Activated B cell treated with CpG ODN at 0.5 μM for 24 hours (primary cell): ENCODE measurements at places on chromosomes 11 and 22.

GRCh38 chr11:64298966-64299846, 952 bp upstream of the CATSPERZ start:
- DNase-seq = peak; percentile 31

DNA sequence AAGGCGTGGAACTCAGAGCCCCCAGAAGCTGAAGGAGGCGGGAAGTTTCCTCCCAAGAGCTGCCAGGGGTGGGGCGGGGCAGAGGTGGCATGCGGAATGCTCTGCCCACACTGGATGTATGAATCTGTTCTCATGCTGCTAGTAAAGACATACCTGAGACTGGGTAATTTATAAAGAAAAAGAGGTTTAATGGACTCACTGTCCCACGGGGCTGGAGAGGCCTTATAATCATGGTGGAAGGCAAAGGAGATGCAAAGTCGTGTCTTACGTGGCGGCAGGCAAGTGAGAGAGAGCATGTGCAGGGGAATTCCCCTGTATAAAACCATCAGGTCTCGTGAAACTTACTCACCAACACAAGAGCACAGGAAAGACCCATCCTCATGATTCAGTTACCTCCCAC, 57.6 kb downstream of the SMIM38 start:
- DNase-seq = peak; percentile 13

DNA sequence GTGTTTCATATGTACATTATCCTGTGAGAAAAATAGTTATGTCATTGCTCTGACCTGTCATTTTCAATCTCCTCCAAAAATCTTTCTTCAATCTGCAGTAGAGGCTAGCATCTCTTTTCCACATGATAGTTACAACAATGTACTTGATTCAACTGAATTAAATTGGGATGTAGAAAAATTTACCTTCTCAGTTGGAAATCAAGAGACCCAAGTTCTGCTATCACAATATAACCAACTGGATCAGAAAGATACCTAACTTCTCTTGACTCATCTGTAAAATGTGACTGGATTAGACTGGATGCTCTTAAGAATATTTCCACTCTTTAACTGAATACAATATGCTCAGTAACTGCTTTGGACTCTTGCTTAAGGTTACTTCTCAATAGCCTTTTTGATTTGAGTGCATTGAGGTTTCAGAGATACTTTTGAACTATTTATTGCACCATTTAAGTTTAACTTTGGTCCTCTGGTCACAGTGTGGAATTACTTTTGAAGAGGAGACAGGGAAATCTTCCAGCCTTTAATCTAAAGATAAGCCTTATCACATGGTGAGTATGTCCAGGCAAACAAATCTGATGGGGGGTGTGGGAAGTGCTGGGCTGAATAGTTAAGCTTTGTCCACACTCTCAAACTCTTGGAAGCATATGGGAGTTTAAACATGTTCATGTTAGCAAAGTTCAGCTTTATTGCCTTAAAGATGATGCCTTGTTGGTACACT, 82.3 kb downstream of the YAP1 start:
- DNase-seq = no peak

DNA sequence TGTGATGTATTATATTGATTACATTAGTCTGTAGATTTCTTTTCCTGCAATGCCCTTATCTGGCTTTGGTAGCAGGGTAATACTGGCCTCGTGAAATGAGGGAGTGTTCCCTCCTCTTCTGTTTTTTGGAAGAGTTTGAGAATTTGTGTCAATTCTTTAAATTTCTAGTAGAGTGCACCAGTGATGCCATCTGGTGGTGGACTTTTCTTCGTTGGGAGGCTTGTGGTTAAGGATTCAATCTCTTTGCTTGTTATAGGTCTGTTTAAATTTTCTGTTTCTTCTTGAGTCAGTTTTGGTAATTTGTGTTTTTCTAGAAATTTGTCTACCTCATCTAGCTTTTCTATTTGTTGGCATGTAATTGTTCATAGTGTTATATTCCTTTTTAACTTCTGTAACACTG, 18.9 kb downstream of the SHANK3 start:
- no peak for DNase-seq

DNA sequence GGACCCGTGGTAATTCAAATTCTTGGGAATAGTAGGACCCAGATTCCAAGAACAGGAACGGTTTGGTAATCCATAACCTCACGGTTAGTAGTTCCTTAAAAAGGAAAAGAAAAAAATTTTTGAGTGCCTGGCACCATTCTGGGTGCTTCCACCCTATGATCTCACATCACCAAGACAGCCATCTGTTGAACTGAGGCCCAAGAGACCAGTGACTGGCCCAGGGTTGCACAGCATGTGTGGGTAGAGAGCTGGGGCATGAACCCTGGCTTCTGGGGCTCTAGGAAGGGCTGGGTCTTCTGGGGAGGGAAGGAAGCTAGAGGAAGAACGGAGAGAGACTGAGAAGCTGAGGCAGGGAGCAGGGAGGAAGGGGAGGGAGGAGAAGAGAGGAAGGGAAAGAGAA, 4.7 kb upstream of the SPI1 start:
- DNase-seq = no peak

DNA sequence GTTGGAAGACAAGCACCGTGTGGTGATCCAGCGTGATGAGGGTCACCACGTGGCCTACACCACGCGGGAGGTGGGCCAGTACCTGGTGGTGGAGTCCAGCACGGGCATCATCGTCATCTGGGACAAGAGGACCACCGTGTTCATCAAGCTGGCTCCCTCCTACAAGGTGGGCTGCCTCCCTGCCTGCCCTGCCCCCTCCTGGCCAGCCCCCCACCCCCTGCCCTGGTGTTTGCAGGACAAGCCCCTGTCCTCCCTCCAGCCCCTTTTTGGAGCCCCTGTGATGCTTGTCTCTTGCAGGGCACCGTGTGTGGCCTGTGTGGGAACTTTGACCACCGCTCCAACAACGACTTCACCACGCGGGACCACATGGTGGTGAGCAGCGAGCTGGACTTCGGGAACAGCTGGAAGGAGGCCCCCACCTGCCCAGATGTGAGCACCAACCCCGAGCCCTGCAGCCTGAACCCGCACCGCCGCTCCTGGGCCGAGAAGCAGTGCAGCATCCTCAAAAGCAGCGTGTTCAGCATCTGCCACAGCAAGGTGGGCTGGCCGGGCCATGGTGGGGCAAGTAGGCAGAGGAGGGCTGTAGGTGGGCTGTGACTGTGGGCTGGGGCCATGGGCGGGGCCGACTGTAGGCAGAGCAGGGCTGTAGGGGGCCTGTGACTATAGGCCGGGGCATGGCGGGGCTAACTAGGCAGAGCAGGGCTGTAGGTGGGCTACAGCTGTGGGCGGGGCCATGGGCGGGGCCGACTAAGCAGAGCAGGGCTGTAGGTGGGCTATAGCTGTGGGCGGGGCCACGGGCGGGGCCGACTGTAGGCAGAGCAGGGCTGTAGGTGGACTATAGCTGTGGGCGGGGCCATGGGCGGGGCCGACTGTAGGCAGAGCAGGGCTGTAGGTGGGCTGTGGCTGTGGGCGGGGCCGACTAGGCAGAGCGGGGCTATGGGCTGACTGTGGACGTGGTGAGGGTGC, 13.6 kb downstream of the MUC2 start:
- DNase-seq = no peak

- no peak for DNase-seq
Measured at GRCh38 chr22:17824457-17824856, 50.2 kb upstream of the BID start.

- DNase-seq = no peak
Measured at GRCh38 chr22:27775758-27776649, 25.6 kb downstream of the MN1 start.

DNA sequence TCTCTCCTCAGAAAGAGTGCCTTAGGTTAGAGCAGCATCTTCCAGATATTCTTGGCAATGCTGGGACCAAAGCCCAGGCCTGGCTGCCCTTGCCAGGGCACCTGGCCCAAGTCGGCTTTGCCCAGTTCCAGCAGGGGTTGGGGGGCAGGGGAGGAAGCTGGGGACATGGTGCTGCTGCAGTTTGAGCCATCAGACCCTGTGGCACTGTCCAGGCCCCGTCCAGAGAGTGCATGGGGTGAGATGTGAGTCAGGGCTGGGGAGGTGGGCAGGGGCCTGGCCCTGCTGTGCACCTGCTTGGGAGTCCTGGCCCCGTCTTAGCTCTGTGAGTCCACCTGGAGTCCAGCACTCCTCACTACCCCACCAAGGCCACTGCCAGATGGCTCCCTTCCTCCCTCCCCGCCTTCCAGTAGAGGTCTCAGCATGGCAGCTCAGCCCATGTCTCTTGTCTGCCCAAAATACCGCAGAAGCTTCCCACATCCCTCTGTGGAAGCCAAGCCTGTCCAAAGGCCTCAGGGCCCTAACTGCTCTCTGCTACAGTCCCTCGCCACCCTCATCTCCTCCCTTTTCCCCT, 16.6 kb downstream of the DERL3 start:
- no peak for DNase-seq

DNA sequence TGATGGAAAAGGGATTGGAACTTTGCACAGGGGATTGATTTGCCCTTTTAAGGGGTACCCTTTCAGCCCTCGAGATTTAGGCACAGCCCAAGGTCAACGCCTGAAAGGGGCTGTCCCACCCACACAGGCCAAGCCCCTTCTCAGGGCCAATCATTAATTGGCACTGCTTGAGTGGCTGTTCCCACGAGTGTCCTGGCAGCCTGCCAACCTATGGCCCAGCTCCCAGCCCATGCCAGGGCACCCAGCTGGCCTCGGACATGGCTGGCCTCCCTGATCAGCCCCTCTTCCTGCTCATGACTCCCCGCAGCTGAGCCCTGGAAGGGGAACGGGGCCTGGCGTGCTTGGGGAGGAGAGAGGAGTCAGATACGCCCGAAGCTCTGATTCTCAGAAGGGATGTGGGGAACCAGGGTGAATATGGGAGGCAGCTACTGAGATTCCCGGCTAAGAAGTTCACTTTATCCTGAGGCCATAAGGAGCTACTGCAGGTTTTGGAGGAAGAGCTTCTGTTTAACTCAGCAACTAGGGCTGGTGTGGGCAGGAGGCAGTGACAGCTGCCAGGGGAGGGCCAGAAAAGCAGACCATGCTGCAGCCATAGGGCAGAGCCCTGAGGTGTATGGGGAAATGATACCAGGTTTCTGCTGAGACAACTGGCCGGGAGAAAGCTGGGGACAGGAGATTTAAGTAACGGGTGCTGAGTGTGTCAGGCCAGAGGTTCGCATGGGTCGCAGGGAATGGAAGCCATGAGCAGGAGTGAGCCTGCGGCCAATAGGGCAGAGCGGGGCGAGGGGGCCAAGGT, 30.0 kb downstream of the WNT7B start:
- DNase-seq = no peak

GRCh38 chr11:6468712-6469495, 4.8 kb downstream of the TRIM3 start:
- no peak for DNase-seq

DNA sequence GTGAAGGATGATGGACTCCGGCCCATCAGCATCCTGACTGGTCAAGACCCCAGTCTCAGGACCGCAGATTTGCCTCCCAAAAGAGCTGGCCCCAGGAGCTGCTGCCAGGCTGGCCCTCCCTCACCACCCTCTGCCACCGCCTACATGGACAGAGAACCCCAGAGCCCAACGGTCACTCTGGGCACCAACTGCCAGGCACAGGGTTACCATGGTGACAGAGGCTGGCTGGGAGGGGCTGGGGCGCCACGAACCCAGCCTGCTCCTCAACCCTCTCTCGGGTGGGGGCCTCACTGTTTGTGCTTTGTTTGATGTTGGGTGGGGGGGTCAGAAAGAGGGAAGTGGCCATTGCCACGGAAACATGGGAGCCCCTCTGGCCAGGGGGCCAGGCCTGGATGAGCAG, 55.8 kb downstream of the ELFN2 start:
- no peak for DNase-seq

DNA sequence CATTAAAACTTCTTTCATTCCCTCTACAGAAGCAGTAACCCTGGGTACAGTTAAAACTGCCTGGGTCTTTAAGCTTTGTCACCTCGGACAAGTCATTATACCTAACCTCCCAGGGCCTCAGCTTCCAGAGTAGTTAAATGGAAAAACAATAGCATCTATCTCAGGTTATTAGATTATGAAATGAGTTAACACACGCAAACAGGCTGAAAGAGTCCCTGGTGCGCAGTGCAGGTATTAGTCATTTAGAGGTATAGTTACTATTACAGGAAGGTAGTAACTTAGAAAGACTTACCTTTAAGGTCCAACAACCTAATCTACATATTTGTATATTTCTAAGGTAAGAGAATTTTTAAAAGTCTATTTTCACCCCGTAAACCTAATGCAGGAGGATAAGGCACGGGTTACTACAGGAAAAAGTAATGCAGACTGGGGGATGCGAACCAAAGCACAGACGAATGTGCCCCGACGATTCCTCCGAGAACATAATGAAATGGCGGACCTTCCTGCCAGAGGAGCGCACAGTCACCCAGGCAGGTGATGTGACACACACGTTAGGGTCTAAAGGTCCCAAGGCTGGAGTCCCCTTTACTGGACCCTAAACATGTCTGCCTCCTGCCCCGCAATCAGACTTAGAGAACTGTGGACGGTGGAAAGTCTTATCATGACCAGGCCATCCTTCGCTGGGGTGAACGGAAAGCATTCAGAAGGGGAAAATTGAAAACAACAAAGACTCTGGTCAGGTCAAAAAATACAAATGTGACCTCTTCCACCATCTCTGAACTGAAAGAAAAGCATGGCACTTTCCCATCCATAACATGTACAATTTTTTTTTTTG, 1.3 kb downstream of the NAP1L4 start:
- DNase-seq = no peak

DNA sequence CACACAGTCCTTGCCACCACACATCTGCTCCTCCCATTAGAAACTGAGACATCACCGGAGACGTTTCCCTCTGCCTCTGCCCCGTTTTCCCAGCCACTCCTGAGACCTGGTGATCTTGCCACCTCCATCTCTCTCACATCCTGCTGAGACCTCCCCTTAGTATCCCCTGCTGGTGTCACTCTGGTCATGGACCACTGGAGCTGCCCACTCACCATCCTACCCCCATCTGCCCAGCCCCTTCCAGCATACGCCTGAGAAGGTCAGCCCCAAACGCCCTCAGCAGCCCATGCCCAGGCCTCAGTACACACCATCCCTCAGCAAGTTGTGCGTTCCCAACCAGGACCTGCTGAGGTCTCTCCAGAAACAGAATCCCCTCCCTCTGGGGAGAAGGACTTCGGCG, 64.3 kb downstream of the SHANK2 start:
- DNase-seq = no peak

DNA sequence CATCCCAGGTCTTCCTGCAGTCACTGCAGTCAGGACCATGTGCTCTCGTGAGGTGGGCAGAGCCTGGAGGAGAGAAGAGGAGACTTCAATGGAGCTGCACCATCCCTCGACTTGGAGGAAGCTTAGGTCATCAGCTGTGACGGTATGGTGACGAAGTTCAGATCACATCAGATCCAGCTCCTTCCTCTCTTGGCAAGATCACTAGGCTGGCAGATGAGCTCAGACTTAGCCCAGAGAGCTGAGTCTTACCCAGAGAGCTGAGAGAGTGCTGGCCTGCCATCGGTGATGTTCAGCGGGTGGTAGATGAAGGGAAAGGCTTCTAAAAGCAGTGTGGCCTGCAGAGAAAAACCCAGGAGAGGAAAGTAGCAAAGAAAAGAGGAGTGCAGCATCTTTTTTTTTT, 1.8 kb upstream of the SLC15A3 start:
- no peak for DNase-seq

DNA sequence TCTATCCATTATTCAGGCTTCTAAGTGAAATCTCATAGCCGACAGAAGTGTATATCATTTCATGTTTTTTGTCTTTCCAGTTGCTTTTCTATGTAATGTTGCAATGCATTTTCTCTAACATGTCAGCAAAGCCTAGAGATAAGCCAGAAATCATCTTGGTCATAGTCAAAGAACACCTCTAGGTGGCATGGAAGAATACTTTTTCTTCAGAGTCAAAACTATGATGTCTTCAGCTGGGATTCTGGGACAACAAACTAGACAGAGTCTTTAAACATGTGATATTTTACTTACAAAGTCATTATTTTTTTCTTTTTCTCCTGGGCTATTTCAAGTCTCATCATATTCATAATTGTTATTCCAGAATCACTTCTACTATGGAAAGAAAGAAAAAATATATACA, 4.4 kb downstream of the GAS2 start:
- DNase-seq = no peak
